RWPE2 (cell line): ENCODE measurements at places on chromosomes 3 and 15.
A peak's percentile ranks its signal among the peaks of the same experiment; 100 is the strongest.

DNA sequence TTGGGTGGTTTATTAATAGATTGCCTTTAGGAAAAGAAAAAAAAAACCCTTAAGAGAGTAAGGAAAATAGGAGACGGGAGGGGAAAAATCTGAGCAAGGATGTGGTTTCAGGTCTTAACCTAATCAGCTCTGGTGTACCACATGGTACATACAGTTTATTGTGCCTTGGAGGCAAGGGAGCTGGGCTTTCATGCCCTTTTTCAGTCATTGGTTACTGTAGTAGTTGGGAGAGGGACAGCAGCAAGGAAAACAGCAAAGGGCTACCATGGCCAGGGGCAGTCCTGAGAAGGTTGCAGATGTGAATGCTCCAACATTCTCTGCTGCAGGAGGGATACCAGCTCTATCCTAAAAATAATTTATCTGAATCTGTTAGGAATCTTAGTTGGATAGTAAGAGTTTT, 5.9 kb downstream of the CMC1 start:
- DNase-seq = no peak

- DNase-seq = no peak
Measured at GRCh38 chr3:14646131-14646573, 5.4 kb upstream of the CCDC174 start.

- no peak for DNase-seq
Measured at GRCh38 chr3:130849091-130849552, 44.8 kb upstream of the ATP2C1 start.

DNA sequence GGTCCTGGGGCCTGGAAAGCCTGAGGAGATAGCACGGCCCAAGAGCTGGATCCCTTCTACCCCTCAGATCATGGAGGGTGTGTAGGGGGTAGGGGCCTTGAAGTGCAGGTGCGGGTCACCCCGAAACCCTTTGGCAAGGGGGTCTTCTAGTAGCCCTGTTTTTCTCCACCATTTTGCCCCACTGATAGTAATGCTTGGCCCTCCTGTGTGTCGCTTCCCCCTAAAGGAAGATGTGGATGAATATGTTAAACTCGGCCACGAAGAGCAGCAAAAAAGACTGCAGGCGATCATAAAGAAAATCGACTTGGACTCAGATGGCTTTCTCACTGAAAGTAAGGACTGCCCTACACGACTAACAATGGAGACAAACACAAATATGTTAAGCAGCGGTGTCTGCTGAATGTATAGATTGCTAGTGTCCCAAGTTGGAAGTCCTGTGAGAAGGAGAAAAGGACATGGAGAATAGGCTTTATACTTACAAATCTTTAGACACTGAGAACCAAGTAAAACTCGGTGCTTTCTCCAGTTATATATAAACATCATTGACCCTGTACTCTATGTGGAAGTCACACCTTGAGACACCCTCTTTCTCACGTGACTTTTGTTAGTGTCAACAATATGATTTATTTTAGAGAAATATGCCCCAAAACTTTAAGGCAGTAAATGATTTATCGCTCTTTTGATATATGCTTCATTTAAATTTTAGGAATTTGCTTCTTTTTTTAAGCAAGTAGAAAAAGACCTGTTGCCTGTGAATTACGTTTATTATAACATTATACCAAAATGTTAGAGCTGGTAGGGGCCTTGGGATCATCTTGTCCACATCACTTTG, 802 bp downstream of the RCN2 start:
- no peak for DNase-seq

DNA sequence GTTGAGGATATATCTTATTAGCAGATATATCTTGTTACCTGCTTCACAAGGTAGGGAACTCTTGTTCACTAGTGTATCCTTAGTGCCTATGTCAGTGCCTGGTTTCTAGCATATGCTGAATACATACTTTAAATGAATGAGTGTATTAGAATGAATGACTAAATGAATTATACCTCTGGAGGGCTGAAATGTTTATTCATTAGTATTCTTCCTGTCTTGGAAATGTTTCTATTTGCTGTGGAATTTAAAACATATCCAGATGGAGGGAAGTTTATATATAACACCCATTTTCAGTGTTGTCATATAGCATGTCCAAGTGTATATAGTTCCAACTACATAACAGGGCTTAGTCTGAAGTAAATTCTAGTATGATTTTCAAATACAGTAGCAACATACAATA, 581.5 kb downstream of the TBL1XR1 start:
- DNase-seq = no peak

- no peak for DNase-seq
Measured at GRCh38 chr15:89521605-89522004, 25.2 kb upstream of the RHCG start.

GRCh38 chr3:50605901-50606326, 5.7 kb downstream of the CISH start:
- DNase-seq = no peak

DNA sequence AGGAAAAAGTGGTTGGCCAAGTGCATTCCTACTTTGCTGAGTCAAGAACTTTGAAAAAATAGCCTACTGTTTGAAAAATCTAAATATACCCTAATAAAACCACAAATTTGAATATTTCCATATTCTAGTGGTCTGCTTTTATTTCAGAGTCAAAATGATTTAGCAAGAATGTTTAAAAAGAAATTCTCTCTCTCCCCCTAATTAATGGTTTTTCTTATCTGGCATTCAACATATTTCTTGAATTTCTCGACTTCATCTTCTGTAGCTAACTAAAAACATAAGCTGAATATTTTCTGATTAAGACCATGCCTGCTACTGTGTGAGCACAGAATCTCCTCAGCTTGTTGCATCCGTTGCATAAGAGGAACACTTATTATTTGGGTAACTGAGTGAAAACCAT, 563.5 kb upstream of the TBL1XR1 start:
- no peak for DNase-seq

GRCh38 chr3:188689101-188689574, 482.6 kb upstream of the TPRG1 start:
- no peak for DNase-seq

- DNase-seq = peak; percentile 76
Measured at GRCh38 chr3:52231502-52232278, 6.2 kb upstream of the TLR9 start.
